ENCODE measurements at places on chromosomes 5 and 9.

DNA sequence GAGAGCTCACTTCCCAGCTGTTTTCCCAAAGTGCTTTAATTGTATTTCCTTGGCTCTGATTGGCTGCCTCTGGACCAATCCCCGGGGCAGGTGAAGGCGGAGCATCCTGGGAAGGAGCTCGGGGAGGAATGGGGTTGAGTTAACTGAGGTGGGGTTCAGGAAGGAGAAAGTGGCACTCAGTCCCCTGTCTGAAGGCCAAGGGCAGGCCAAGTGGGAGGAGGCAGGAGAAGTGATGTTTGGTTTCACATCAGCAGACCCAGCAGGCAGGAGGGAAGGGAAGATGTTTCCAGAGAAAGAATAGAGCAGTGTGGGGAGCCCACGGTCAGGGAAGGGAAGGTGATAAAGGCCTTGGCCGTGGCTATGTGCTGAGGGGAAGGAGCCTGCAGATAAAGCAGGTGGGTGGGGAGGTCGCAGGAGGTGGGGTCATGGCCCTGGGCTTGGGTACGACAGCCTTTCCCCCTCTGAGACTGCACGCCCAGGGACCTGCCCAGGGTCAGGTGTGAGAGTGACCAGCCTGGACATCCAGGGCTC is 3.1 kb downstream of the TSPAN17 start:
- no peak for DNase-seq

- DNase-seq: no peak
These were observed 40.2 kb downstream of the ACO1 start for GRCh38 chr9:32424616-32425015.

DNA sequence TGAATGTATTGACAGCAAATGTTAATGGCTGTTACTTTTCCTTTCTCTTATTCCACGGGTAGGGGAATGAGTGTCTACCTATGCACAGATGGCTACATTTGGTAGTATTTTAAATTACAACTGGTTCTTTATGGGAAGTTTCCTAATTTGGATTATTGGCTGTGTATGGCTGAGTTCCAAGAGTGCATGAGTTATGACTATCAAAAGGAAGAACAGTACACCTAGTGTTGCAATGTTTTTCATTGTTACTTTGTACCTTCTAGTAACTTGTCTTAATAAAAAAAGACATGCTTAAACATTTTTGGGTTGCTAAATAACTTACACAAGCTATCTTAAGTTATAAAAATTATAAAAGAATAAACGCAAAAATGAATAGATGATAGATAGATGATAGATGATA is 35.8 kb upstream of the MAMDC2 start:
- no peak for DNase-seq

DNA sequence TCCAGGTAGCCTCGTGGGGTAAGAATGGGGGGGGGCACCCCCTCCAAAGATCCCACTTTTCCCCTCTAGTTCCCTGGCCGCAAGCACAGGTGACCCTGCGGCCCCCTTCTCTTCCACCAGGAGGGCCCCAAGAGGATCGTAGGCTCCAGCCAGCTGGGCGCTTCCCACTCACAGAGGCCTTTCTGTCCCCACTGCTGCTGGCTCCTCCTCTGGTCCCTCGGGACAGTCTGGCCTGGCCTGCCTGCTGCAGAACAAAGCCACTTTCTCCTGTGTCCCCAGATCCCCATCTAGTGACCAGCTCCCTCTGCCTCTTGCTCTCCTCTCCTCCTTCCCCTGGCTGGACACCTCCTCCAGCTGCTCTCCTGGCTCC is 534 bp upstream of the SAPCD2 start:
- DNase-seq: peak; percentile 42

- no peak for DNase-seq
These were observed 268.9 kb downstream of the PIK3R1 start for GRCh38 chr5:68484307-68485068.

Measured in OCI-LY7 (cell line).